GM03348 (cell line): ENCODE measurements at places on chromosomes 16 and 17.
A peak's percentile ranks its signal among the peaks of the same experiment; 100 is the strongest.

- no peak for DNase-seq
These were observed 7.8 kb downstream of the ATP2A3 start for GRCh38 chr17:3956327-3956957.

- DNase-seq: no peak
These were observed 610.8 kb downstream of the KCNJ18 start for GRCh38 chr17:22303096-22303495.

GRCh38 chr17:38657824-38658740 is 16.7 kb downstream of the EPOP start:
- no peak for DNase-seq

DNA sequence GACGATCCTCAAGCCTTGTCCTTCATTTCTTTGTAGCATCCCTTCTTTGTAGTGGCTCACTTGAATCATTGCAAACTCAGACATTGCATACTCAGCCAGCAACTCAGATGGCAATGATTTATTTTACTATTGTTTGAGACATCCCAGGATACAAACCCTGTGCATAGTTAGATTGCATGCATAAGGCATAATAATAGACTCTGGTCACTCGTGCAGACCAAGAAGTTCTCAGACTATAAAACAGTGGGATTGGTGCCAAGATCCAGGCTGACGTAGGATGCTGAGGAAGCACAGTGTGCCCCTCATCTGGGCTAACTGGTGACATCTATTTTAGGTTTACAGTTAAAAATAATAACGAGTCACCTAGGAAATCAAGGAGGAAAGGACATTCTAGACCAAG is 142.3 kb downstream of the PMP22 start:
- no peak for DNase-seq

DNA sequence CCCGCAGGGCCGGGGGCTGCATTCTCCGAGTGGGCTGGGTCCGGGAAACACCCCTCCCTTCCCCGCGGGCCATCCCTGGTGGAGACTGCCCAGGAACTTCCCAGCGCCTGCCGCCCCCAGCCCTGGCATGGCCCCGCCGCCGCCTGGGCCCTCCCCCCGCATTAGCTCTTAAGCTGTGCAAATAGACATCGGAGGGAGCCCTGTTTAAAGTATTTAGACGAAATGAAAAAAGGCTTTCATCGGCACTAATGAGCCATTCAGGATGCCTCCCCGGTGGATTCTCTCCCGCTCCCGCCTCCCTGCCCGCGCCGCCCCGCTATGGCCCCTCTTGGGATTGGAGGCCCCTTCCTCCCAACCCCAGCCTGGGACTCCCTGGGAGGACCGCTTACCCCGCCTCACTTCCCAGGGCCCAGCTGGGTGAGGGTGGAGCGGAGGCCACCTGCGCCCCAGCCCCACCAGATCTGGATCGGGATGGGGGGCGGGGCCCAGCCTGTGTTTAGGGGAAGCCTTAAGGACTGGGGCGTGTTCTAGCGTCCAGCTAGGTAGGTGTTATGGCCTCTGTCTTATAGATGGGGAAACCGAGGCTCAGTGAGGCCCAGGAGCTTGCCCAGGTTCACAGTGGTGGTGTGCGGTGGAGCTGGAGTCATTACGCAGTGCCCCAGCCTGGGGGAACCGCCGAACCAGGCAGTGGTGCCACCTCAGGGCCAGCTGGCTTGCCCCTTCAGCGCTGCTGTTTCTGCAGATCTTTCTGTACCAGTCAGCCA is 19.7 kb downstream of the SEZ6 start:
- DNase-seq: no peak

DNA sequence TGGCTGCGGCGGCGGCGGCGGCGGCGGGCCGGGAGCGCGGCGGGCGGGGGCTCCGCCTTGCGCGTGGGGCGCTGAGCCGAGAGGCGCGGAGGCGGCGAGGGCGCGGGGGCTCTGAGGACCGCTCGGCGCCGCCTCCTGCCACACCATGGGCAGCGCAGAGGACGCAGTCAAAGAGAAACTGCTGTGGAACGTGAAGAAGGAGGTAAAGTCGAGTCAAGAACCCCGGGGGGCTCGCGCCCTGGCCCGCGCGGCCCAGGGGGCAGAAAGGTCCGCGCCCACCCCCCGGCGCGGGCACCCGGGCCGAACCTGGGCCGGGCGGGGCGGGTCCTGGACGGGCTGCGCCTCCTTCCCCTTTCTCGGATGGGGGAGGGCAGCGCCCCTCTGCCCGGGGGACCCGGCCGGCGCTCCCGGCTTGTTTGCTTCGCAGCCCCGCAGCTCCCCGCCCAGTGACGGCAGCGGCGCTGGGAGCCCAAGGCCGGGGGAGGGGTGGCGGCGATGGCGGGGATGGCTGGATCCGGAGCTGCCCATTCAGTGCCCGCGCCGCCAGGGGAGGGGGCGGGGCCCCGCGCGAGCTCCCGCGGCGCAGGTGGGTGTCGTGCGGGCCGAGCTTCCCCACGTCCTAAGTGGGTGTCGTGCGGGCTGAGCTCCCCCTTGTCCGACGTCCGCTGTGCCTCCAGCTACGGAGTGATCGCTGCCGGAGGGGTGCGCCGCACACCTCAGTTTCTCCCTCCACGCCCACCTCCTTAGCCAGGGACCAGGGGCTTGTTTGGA is 428 bp downstream of the SGSM2 start:
- DNase-seq: peak; percentile 93

DNA sequence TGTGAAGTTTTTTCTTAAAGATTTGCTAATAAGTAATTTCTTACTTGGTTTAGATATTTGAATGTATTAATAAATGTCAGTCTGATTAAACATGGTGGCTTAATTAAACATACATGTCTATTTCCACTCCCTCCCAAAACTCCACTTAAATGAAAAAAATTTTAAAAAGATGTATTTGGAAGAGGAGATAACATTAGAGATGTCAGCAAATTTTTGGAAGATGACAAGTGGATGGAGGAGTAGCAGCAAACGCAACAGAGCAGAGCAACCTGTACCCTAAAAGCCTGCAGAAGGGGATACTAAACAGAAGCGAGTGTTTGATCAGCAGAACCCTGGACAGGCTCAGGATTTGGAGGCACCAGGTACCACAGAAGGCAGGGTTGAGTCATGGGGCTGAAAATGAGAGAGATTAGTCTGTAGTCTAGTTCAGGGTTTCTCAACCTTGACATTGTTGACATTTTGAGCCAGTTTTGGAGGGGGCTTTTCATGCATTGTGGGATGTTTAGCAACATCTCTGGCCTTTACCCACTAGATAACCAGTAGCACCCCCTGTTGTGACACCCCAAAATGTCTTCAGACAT is 17.8 kb downstream of the LUC7L3 start:
- no peak for DNase-seq

GRCh38 chr16:78770353-78771091 is 671.1 kb downstream of the WWOX start:
- DNase-seq: peak; percentile 43

DNA sequence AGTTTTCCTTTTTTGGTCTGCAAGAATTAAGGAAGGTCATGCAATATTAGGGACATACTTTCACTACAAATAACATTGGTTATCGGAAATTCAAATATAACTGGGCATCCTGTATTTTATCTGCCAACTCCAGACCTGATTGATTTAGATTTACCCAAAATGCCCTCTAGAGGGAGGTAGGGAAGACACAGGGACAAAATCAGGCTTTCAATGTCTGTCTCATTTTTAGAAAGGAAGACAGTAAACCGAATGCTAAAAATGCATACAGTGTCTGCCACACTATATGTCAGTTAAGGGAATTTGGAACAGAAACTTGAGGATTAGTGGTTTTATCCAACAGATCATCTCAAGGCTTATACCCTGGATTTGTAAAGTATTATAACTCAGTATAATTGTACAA is 161.7 kb upstream of the SOX9 start:
- peak; percentile 39 for DNase-seq

- peak; percentile 77 for DNase-seq
These were observed 300.6 kb downstream of the SOX9 start for GRCh38 chr17:72421128-72422092.

GRCh38 chr17:72416054-72416675 is 295.3 kb downstream of the SOX9 start:
- no peak for DNase-seq

DNA sequence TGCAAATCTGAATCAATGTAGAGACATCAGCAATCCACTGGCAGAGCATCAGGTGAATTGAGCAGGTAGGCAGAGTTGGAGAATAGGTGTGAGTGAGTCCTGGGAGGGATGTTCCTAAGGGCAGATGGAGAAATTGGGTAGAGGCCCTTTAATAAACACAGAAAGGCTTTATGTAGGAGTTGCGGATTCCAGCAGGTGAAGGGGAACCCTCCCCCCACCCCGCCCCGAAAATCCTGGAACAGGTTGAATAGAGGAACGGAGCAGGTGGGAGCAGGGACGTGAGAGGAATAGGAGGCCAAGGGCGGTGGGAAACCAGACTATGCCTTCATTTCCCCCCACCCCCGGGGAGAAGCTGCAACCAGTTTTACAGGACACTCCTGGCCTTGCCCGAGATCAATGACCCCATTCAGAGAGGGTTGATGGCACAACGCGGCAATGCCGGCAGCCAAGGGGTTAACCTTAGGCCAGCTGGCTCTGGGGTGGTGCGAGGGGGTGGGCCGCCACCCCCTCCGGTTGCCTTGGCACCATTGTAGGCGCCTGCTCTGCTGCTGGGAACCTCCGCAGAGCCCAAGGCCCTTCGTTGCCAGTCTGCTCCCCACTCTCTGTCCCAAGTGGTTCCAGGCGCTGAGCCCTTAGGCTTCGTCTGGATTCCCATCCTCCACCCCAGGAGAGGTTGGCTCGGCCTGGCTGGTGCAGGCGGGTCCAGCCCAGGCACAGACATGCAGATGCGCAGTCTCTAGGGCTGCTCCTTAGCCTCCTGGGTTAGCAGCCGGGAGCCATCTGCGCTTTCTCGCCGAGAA is 814 bp upstream of the RUNDC3A start:
- peak; percentile 66 for DNase-seq

- peak; percentile 5 for DNase-seq
These were observed at the start of gene CLEC10A for GRCh38 chr17:7079581-7080455. CLEC10A (minus strand) TSS chr17:7080251; CDS start chr17:7078812, 1,439 bp downstream.

DNA sequence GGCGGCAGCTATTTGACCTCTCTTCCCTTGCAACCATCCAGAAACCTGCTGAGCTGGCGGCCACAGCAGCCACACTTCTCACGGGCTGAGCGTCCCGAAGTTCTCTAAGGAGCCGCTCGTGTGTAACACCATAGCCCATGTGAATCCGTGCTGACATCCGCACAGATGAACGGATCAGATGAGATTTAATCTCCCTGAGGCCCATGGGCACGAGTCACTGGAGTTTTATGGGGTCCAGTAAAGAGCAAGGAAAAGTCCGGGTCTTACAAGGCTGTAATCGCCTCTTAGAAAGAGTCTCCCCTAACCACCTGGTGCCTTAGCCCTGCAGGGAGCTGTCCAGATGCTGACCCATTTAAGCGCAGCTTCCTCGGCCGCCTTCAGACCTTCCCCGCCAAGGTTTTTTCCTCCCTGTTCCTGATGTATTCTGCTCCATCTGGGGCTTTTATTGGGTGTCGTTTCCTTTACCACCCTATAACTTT is 5.5 kb upstream of the CACNG5 start:
- DNase-seq: peak; percentile 86
